ENCODE measurements at places on chromosomes 5 and 9. TPM values are rescaled to one million over a fixed set of nuclear protein-coding genes. Genes with fewer than 3 reads are reported as not detected.

Gene RNF183
- total RNA-seq, result 0.36 TPM

Gene NPM1
- 2,592 TPM for total RNA-seq

Gene ABO
- total RNA-seq, result not detected

Gene IFNA21
- not detected for total RNA-seq

Gene GAPT
- not detected for total RNA-seq

Data from activated CD4-positive, alpha-beta memory T cell treated with anti-CD3 and anti-CD28 coated beads for 36 hours (primary cell).